Skeletal muscle cell (primary cell): ENCODE measurements at places on chromosomes 2 and 18.

DNA sequence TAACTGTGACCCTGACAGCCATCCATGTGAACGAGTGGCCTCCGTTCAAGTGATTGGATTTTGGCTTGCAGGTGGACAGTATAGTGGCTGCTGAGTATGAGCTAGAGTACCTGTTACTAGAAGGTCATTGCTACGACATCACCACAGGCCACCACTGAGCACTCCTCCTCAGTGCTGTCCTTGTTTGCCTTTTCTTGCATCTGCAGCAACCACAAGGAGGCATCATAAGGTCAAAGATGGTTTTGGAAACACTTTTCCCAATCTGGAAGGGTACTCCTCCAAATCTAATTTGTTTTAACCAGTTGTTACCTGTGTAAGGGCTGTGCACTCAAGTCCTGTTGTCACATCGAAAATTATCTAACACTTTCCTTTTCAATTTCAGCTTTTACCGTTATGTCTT is 81.2 kb downstream of the UGGT1 start:
- DNase-seq = no peak

DNA sequence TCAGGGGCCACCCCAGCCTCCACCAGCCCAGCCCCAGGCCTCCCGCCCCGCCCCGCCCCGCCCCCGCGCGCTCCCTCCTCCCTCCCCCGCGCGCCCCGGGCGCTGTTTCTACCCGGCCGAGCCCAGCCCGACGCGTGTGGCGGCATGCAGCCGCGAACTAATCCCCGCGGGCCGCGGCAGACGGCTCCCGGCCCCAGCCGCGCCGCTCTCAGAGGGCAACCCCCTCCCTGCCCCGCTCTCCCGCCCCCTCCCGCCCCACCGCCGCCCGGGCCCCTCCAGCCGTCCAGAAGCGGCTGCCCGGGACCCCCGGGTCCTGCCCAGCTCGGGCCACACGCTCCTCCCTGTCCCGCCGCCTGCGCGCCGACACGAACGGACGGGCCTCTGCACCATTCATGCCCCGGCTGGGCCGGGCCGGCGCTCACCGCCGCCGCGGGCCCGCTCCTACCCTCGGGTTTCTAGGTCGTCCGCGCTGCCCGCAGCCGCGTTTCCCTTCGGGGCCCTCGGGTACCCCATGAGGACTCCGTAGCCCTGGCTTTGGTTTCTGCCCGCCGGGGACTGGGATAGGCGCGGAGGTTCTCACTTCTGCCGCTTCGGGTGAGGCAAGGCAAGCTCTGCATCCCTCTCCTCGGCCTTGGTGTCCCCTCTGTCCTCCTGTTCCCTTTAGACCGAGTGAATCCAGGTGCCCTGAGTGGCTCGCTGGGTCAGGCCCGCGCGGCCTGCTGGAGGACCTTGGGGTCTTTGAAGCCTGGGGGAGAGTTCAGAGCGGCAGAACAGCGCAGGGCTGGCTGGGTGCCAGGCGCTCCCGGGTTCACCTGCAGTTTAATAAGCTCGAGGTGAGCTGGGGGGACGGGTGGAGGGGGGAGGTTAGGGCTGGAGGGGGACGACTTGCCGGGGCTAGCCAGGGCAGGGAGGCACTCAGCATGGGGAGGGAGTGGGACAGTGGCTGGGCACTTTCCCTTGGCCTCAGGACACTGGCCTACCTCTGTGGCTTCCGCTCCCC is 3.1 kb downstream of the WNT10A start:
- no peak for DNase-seq

DNA sequence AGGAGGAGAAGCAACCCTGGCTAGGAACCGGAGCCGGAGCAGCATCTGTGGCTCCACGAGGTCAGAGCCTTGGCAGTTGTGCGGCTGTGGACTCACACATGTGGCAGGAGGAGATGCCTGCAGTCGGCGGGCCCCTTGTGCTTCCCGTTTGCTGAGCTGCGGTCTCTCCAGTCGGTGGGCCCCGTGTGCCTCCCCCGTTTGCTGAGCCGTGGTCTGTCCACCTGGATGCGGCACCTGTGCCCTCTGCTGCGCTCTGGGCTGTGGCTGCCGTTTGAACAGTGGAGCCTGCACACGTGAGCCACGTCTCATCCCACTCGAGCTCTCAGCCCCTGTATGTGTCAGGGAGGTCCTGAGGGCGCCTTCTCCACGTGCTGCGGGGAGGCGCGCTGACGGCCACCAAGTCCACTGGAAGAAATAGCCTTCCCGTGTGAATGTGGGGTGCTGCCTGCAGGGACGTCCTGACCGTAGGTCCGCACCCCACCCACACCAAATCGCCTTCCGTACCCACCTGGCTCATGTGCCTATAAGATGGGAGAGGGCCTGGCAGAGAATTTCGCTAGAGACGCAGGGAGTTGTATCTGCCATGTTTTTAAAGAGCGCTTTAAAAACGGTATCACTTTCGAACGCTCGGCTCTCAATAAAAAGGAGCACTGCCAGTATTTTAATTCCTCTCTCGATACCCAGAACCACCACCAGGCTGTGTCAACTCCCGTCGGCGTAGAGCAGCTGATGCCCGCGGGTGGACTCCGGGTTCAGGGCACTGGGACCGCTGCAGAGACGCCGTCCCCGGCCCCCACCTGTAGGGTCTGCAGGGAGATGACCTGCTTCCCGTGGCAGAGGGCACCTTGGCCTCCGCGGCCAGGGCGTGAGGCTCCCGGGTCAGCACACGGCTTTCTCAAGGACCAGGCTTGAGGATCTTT is 117.0 kb downstream of the NFATC1 start:
- no peak for DNase-seq

- no peak for DNase-seq
Measured at GRCh38 chr2:68732036-68732932, 2.3 kb upstream of the ARHGAP25 start.

DNA sequence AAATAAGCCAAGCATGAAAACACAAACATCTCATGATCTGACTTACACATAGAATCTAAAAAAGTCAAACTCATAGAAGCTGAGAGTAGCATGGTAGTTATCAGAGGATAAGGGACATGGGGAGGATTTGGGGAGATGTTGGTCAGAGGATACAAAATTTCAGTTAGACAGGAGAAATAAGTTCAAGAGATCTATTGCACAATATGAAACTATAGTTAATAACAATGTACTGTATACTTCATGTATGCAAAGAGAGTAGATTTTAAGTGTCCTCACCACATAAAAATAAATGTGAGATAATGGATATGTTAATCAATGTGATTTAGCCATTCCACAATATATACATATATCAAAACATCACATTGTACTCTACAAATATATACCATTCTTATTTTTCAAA is 10.0 kb upstream of the ASNSD1 start:
- no peak for DNase-seq

GRCh38 chr2:134324947-134325346 is 71.1 kb downstream of the MGAT5 start:
- DNase-seq = no peak

- DNase-seq = no peak
Measured at GRCh38 chr18:51100385-51101120, 70.5 kb downstream of the SMAD4 start.

DNA sequence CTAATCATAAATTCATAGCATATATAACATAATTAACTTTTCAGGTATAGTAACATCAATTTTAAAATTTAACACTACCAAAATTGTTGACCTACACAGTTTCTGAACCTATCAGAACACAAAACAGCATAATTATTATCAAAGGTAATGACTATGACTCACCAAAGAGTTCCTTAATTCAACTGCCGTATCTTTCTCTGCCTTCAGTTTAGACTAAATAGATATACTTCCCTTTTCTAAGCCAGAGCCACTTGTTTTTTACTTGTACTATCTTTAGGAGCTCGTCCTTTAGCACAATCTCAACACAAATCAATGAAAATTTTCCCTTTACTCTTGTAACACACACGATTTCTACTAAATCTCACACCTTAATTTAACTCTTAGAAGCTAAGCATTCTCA is 54.4 kb downstream of the CCDC88A start:
- no peak for DNase-seq

DNA sequence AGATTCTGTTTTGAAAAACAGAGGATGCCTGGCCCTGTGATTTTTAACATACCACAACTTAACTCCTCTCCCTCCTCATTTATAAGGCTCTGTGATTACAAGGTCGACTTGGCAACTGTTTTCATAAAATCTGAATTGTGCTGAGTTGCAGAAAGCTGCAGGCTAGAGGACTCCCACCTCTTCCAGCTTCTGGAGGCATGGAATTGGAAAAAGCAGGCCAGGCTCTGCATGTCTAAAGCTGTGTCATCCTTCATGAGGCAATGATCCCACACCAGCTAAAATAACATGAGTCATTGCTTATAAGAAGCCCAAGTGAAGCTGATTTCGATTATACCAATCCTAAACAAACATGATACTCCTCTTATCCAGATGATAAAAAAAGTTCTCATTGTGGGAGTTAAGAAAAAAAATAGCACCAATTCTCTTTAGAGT is 11.7 kb downstream of the ARHGAP28 start:
- peak; percentile 98 for DNase-seq

DNA sequence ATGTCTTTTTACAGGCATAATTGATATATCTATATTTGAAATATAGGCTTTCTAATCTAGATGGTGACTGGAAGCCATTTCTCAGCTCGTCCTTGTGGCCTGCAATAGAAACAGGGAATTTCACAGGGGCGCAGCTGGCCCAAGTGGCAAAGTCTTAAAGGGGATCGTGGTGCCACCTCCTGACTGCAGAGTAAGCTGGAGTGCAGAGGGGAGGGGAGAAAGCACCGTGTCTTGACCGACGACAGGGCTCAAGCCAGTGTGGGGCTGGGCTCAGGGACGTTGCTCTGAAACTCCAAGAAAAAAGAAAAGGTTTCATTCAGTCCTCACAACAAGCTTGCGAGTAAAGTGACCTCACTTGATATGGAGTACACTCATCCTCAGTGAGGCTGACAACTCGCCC is 255.1 kb downstream of the DCDC2C start:
- DNase-seq = no peak

GRCh38 chr2:66915237-66915636 is 480.3 kb downstream of the MEIS1 start:
- no peak for DNase-seq

- DNase-seq = no peak
Measured at GRCh38 chr18:67805261-67805660, 288.7 kb upstream of the DSEL start.

- DNase-seq = no peak
Measured at GRCh38 chr18:9322744-9323143, 11.8 kb upstream of the TWSG1 start.

- DNase-seq = no peak
Measured at GRCh38 chr2:189134485-189134884, 45.1 kb downstream of the COL5A2 start.

GRCh38 chr2:224039080-224039769 is at the start of gene SERPINE2:
Gene SERPINE2, minus strand, starts transcription at chr2:224039286. Its CDS starts 37,386 bp downstream, at chr2:224001900.
- no peak for DNase-seq

DNA sequence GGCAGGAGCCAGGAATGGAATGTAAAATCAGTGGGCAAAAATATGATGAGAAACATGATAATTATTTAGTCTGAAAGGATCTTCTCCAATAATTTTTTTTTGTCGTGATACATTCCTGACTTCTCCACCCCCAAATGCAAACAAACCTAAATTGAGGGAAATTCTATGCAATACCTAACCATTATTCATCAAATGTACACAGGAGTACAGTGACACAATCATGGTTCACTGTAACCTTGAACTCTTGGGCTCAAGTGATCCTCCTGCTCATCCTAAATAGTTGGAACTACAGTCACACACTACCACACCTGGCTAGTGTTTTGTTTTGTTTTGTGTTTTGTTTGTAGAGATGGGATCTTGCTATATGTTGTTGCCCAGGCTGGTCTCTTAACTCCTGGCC is 46.5 kb downstream of the RAB10 start:
- no peak for DNase-seq

- DNase-seq = no peak
Measured at GRCh38 chr2:133948610-133949290, 305.1 kb upstream of the MGAT5 start.

- no peak for DNase-seq
Measured at GRCh38 chr2:61439241-61440002, 31.5 kb downstream of the USP34 start.

DNA sequence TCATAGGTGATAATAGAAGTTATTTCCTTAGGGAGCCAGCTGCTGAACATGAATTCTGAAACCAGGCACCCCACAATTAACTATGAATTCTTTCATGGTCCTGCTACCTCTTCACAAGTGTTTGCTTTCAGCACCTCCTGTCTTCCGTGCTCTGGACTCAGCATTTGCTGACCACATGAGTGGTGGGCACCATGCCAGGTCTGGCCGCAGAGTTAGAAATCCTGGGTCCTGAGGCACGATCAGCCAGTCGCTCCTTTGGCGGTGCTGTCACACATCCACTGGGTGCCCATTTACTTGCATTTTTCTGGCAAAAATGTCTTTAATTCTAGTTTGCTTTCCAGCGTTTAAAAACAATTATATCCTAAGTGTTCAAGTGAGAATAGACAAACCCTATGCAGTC is 196.4 kb upstream of the PXDN start:
- no peak for DNase-seq

GRCh38 chr18:23356915-23357601 is 96.0 kb upstream of the RIOK3 start:
- DNase-seq = no peak

GRCh38 chr18:12281861-12282260 is 26.2 kb upstream of the TUBB6 start:
- no peak for DNase-seq

- no peak for DNase-seq
Measured at GRCh38 chr2:57432528-57432927, 614.1 kb upstream of the VRK2 start.

DNA sequence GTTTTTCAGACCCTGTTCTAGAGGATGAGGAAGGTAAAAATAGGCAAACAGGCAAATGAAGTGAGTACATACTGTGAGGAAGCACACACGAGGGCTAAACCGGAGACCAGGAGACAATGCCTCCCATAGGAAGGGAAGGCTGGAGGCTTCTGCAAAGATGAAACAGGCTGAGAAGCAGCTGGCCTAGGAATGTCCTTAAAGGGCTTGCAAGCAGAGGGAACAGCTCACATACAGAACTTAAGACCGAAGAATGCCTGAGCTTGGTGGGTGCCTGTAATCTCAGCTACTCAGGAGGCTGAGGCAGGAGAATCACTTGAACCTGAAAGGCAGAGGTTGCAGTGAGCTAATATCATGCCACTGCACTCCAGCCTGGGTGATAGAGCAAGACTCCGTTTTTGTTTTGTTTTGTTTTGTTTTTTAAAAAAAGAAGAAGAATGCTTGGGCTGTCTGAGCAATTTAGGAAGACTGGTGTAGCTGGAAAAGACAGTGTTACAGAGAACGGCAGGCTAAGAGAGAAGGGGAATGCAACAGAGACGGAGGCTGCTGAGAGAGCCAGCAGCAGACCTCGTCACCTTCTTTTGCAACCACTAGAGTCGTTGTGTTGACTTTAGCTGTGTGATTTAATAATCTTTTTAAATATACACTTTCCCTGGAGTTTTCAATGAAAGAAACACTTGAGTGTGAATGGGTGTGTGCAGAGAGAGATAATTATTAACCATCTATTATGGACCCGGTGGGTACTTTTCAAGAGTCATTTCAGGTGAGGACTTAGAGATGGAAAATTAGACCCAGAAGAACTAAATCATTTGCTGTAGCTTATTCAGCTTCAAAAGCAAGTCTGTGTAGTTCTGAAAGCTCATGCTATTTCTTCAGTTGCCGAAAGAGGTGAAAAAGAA is 232.8 kb downstream of the GALR1 start:
- no peak for DNase-seq
